Left renal pelvis (tissue), 4 donors: ENCODE measurements at places on chromosomes 12 and 14. TPM values are rescaled to one million over a fixed set of nuclear protein-coding genes. Genes with fewer than 3 reads are reported as not detected.

GPX2 gene
- 0.22 TPM for polyA plus RNA-seq

GRCh38 chr12:2179953-2180736 lies 127.4 kb downstream of the CACNA1C start:
- no peak for DNase-seq

SLC2A13 gene
- polyA plus RNA-seq = 6.0 TPM

SIX4 gene
- polyA plus RNA-seq = 5.5 TPM

DNA sequence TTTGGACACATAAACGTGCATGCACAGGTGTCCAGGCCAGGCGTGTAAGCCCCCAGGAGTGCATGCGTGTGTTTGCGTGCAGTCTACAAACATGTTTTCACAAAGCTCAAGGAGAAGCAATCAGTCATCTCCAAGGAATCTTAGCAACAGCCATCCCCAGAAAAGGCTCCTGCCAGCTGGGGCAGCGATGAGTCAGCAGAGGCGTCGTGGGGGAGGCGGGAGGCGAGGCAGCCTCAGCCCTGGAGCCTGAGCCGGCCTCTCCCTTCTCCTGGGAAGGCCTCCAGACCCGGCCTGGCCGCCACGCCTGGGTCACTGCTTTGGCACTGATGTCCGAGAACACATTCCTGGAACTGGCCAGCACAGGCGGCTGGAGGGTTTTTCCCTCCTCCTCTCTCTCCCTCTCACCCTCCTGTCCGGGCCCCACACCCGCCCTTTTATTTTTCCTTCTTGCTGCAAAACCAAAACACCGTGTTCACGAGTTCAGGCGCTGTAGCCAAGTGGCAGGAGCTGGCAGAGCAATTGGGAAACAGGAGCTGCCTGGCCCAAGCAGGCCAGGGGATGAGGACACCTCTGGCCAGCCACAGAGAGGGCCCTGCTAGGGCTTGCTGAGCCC lies 92.7 kb downstream of the LRRC74A start:
- no peak for DNase-seq

- DNase-seq = no peak
Observed at GRCh38 chr14:93859957-93860356, 67.2 kb upstream of the FAM181A start.

GRCh38 chr12:114913871-114914801 lies 230.2 kb upstream of the TBX3 start:
- DNase-seq = peak; percentile 51

DNA sequence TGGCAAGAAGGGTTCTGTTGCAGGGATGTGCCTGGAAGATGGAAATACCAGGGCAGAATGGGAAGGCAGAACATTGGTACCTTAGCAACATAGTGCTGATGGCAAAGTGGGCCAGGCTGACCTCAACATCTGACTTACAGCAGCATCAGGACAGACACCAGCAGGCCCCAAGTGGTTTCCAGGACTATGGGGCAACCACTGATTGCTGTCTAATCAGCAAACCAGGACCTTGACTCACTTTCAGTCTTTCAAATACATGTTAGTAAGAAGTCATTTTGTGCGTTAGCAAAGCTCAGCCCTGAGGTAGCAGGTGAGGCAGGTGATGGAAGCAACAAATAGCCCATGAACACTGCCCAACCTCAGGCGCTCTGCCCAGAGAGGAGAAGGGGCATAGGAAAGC lies 4.7 kb upstream of the SPTSSA start:
- no peak for DNase-seq

- DNase-seq = no peak
Observed at GRCh38 chr12:51846911-51847642, 1.4 kb downstream of the FIGNL2 start.
